Jurkat, Clone E6-1 (cell line): ENCODE measurements at places on chromosomes 2 and 18.

- DNase-seq: no peak
These were observed 23.2 kb downstream of the RND3 start for GRCh38 chr2:150464270-150464669.

GRCh38 chr2:159738509-159739390 is 26.4 kb downstream of the MARCHF7 start:
- no peak for DNase-seq

DNA sequence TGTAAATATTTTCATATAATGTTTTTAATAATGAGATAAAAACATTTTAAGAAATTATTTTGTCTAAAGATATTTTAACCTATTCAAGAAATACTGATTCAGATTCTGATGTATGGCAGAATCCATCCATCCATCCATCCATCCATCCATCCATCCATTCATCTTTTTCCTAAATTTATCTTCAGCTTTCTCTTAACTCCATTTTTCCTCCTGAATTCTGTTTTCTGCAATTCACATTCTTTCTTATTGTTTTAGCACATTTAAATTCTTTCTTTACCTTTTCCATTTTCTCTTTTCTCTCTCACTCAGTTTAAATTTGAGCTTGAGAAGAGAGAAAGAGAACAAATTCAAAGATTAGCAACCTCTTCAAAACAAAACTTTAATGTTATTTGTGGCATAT is 3.6 kb downstream of the LRP1B start:
- no peak for DNase-seq

GRCh38 chr2:229339618-229340017 is 68.5 kb upstream of the PID1 start:
- no peak for DNase-seq

DNA sequence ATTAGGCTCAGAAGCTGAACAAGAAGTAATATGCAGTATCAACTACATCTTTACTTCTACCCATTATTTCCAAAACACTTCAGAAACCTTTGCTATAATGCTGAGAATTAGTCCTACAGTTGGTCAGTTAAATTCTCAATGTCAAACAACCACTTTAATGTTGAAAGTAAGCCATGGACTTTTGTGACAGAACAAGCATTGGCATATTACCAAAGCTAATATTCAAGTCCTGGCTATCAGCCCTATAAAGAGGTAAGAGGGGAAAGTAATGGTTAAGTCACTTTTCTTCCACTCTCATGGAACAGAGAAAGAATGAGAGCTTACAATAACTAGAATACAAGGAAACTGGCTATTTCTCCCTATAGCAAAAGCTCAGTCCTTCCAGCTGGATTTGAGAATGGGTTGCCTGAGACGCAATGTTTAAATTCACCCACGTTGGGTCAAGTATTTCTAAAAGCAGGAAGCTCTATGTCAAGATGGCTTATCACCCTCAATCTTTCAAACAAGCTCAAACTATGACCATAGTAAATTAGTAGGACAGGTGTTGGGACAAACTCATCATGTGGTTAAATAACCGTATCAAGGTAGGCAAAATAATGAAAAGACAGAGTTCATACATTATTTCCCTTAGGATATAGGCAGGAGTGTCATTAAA is 31.4 kb upstream of the MFSD6 start:
- no peak for DNase-seq

GRCh38 chr18:77127769-77128671 is 4.6 kb downstream of the MBP start:
- peak; percentile 90 for DNase-seq
